ENCODE measurements at places on chromosomes 7 and 10.
A peak's percentile ranks its signal among the peaks of the same experiment; 100 is the strongest.

GRCh38 chr7:155090684-155091083 is 20.6 kb downstream of the HTR5A start:
- DNase-seq: peak; percentile 42

DNA sequence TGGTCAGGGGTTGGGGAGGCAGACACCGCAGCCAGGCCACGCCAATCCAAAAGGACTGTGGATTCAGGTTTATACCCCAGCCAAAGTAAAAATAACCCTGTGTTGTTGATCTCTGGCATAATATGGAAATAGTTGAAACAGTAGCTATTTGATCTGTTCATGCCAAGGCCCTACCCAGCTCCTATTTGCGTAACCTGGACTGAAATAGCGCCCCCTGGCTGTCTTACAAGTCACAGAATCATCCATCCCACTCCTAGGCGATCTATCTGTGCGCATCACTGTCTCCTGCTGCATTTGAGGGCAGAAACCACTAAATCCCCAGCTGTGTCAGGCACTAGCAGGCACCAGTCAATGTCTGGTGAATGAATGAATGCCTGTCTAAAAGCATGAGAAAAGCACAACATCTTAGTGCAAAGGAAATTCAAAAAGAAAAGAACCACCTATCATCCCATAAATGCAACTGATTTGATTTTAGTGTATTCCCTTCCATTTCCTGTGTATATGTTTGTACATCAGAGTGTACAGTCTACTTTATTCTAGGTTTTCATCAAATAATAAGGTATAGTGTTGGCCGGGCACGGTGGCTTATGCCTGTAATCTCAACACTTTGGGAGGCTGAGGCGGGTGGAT is 160.0 kb downstream of the SLIT1 start:
- DNase-seq: peak; percentile 65

DNA sequence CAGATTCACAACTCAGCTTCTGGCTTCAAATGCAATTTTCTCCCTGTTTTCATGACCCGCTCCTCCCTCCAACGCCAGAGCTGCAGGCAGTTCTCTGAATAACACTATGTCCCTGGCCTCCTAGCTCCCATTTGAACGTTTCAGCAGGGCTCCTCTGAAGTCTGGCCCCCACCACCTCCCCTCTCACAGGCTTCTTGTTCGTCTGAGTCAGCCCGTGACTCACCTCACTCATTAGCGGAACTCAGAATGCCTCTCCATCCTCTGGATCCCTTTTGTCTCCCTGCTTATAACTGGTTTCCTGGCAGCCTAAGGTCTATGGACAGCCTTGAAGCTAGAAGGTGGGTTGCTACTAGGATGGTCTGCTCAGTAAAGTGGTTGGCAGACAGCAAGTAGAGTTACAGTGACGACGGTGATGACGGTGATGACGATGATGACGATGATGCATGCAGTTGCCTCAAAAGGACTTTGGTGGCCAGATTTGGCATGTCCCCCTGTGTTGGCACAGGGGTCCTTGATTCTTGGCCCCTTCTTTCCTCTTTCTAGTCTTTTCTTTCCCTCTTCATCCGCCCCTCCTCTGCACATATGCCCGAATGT is 83.3 kb upstream of the MKLN1 start:
- DNase-seq: no peak

GRCh38 chr7:47952224-47952623 is 4.0 kb upstream of the PKD1L1 start:
- DNase-seq: no peak

DNA sequence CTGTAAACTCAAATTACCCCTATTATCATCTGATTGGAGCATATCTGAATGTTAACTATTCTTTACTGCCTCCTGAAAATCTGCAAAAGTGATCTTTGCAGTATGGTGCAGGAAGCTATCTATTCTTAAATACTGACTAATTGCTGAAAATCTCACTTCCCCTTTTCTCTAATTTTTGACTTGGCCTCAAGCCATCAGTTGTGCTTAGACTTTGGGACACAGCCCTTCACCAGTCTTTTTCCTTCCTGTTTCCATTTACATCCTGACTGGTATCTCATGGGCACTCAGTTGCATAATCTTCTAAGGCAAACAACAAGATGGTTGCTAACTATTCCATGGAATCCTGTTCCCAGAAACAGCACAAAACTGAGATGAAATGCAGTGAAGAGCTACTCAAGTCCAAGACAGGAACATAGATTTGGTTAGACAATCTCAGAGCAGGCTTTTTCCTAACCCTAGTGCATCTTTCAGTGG is 228.5 kb downstream of the SORCS1 start:
- DNase-seq: no peak

- peak; percentile 75 for DNase-seq
Observed at GRCh38 chr10:3803927-3804741, 19.1 kb upstream of the KLF6 start.

GRCh38 chr10:17835688-17836087 is 26.5 kb downstream of the MRC1 start:
- no peak for DNase-seq

DNA sequence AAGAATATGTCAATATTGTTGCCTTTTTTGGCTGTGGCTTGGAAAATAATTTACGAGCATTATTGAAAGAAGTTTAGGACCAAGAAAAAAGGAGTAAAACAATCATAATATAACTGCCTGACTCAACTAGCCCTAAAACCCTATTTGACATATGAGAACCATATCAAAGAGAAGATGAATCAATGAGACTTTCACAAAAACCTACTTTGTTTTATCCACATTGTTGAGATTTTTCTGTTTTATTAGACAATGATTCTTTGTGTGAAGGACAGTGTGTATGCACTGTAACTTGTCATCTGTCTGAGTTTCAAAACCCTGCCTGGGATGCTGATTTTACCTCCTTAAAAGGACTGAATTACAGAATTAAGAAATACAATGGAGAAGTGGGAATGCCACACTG is 19.0 kb downstream of the SOSTDC1 start:
- DNase-seq: no peak

DNA sequence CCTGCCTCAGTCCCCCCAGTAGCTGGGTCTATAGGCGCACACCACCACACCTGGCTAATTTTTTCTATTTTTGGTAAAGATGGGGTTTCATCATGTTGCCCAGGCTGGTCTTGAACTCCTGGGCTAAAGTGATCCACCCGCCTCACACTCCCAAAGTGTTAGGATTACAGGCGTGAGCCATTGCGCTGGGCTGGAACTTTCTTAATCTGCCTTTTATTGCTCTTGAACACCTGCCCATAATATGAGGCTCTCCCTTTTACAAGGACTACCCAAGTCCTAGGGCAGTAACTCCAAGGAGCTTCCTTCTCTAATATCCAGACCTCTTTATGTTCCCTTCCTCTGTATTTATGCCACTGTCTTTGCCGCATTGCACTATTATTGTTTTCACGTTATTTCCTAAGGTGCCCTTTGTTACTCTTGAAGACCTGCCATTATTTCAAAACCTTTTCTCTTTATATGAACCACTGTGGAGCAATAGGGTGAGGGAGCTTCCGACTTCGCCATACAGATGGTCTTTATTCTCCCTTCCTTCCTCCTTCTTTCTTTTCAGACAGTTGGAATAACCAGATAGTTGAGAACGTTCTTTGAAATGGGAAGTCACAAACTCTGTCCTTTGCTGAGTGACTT is 36.3 kb upstream of the TCF7L2 start:
- DNase-seq: no peak

DNA sequence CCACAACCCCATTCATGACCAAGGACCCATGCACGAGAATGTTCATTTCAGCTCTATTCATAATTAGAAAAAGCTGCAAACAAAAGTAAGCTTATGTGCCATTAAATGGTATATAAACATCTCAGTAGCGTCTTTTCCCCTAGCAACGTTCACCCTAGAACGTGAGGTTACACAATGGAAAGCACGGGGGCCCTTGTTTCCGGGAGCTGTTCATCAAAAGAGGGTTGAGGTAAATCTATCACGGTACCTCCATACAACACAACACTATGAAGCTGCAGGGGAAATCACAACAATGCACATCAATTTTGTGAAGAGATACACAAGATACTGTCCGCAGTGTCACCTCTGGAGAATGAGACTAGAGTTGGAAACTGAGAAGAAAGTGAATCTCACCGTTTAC is 80.9 kb upstream of the DDC start:
- DNase-seq: no peak

DNA sequence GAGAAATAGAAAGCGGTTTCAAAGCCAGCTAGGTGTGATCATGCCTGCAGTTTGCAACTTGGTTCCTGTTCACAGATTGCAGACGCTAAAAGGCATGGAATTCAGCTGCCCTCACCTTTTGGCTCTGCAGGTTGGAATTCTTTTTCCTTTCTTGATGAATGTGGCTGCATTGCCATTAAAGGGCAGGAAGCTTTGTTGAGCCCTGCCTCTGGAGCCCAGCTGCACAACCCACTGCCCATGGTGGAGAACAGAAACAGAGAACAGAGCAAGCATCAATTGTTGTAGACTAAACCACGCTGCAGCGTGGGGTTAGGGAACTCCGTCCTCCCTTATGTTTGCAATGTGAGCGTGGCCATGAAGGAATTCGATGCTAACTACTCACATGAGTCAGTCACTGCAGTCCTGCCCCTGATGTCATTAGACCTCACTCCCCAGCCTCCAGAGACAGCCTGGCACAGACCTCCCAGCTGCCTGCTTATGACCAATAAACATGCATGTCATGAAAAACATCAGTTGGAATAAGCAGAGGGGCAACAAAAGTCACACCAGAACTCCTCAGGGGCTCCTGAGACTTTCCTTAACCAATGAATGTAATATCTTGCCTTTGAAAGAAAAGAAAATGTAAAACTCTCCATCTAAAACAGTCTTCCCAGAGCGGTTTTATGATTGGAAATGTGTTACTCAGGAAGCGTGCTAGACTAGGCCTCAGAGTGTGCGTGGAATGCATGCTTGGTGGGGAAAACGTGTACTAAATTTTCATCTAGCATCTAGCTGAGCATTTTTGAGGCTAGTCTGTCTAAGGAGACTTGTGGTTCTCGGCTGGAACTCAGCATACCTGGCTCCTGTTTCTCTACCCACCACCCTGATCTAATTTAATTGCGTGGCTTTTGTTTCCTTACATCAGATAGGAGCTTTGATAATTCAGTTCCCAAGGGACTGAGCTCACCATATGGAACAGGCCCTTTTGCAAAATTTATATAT is 232.2 kb downstream of the KIAA1217 start:
- DNase-seq: no peak

DNA sequence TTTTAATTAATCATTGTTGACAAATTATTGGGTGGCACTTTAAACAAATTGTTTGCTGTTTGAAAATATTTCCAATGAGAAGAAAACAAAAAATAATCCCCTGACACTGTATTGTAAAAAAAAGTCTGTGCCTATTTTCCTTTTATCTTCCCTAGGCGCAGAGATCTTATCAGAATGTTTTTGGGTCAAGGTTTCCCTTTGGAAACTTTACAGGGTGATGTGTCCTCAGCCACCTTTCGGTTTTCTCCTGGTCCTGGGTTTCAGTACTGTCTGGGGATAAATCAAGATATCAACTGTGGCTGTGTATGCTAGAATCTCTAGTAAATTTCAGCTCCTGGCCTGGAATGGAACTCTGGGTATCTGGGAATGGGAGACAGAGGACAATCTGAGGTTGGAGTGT is 1.4 kb downstream of the ZNF107 start:
- DNase-seq: no peak

GRCh38 chr7:117010375-117011133 is 57.3 kb downstream of the ST7 start:
- DNase-seq: peak; percentile 52

DNA sequence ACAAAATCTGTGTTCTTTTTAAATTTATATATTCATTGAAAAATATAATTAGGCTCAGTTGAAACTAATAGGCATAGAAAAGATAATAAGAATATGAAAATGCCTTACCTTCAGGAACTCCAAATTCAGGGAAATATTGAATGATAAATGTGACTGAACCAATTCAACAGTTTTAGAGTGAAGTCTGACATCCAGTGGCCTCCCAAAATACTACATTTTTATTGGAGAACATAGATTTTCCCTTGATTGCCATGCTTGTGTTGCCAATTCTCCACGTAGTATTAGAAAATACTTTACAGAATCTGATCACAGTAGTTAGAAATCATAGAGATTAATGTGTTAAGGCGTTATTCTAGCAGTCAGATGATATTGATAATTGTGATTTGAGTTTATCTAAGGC is 1246.7 kb downstream of the GATA3 start:
- DNase-seq: no peak

DNA sequence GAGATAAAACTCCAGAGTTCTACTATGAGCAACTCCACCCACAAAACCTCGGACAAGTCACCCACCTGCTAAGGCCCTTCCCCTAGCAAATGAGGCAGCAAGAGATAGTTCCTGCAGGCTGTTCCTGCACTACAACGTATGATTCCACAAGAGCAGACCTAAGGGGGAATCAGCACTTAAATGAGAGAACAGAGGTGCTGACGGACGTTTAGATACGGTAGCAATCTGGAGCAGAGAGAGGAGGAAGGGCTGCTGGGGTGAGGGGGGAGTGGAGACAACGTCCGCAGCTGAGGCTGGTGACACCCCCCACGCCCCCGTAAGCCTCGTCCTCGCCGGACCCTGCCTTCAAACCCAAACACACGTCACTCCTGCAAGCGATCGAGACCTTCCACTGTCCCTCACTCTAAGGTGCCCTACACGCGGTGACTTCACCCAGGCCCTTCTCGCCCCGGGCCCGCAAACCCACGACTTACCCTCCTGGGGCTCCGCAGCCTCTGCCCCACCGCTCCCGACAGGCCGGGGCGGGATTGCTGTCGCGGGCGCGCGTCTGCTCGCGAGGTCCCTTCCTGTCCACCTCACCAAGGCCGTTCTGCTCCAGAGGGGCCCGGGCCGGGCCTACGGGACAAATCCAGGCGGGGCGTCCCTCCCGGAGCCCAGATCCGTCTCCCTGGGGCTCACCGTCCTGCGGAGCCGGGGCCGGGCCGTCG is 635 bp downstream of the ZNF12 start:
- DNase-seq: peak; percentile 40

- no peak for DNase-seq
Observed at GRCh38 chr7:26663874-26664273, 200.5 kb downstream of the SKAP2 start.

DNA sequence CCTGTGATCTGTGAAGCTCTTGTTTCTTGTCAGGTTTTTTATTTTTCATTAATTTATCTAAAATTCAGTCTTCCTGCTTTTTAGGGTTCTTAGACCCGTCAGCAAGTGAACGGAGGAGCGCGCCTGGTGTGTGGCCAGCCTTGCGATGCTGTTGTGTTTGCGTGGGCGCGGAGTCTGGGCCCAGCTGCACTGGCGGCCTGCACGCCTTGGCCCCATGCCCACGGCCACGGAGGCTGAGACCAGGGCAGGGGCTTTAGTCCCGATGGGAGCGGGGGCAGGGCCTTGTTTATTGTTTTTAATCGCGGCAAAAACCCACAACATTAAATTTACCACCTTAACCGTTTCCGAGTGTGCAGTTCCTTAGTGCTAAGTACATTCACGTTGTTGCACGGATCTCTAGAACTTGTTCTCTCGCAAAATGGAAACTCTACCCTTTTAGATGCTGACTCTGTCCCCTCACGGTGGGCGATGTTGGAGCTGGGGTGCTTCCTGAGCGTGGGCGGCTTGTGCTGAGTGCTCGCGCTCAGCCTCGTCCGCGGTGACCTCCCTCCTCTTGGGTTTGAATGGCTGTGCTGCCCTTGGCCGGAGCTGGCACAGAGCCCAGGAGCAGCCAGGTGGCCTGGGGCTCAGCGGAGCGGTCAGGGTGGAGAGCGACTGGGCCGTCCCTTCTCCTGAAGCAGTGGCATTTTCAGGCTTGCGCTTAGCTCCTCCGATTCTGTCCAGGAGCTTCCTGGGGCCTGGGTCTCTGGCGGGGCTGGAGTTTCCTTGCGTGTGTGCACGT is 69.1 kb downstream of the INPP5A start:
- no peak for DNase-seq

Data from stimulated activated CD4-positive, alpha-beta T cell treated with anti-CD3 and anti-CD28 coated beads, Interleukin-15, amount 100 ng/mL, for 24 hours (primary cell).